ENCODE measurements at places on chromosomes 4 and X.

DNA sequence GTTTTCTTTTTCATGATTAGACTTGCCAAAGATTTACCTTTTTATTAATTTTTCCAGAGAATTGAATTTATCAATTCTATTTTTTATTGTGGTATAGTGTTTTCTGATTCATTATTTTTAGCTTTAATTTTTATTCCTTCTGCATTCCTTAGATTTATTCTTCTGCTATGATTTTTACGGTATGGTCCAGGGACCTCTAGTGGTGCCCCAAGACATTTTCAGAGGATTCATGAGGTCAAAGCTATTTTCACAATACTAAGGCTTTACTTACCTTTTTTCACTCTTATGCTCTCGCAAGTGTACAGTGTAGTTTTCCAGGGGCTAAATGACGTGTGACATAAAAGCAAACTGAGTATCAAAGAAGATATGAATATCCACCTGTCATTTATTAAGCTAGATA, 8.0 kb downstream of the RADX start:
- DNase-seq, result no peak

- DNase-seq, result no peak
Observed at GRCh38 chrX:46165866-46166265, 379.4 kb downstream of the ZNF674 start.

DNA sequence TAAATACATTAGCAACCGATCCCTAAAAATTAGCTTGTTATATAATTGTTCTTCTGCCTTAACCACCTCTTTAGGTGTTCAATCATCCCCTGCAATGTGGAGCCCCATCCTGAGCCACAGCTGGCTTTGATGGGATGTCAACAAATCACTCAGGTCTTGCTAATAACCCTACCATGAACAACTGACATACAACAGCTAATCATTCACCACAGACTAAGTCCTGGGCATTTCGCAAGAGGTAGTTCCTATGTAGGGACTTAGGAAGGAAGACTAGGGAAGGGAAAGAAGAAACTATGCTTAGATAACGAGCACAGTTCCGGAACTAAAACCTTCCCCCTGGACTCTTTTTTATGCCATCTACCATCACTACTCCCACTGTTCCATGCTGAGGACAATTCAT, 63.6 kb upstream of the PTCHD1 start:
- no peak for DNase-seq

GRCh38 chr4:37918653-37919052, 27.8 kb downstream of the TBC1D1 start:
- no peak for DNase-seq

GRCh38 chr4:25301471-25301870, 11.1 kb upstream of the ZCCHC4 start:
- DNase-seq, result no peak

DNA sequence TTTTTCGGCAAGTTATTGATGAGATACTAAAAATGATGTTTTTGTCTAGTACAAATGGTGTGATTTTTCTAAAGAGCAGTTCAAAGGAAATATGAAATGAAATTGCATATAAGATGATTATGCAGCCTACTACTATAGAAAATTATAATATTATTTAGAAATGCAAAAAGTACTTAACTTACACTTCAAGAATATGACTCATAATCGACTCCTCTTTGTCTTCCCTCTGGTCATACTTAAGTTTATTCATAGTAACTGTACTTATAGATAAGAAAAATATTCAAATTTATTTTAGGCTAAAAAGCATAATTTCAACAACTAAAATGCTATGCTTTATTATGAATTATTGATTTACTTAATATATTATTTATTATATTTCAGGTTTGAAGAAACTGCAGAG, 33.2 kb downstream of the CEP44 start:
- no peak for DNase-seq

DNA sequence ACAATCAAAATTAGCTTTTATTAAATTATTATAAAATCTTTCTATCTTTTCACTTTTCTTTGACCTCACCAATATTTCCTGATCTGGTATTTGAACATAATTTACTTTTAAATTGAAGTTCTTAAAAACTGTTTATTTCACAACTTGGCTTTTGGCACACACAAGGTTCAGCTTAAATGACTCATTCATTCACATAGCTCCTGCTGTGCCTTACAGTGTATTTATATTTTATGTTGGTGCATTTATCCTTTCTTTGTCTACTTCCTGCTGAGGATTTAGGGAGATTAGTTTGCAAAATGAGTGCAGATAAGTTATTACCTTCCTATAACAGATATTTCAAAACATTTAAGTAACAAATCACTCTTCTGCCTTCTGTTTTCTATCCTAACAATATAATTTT, 430.6 kb downstream of the DTHD1 start:
- DNase-seq, result no peak

GRCh38 chr4:1979477-1980196, 29.1 kb downstream of the NELFA start:
- no peak for DNase-seq

DNA sequence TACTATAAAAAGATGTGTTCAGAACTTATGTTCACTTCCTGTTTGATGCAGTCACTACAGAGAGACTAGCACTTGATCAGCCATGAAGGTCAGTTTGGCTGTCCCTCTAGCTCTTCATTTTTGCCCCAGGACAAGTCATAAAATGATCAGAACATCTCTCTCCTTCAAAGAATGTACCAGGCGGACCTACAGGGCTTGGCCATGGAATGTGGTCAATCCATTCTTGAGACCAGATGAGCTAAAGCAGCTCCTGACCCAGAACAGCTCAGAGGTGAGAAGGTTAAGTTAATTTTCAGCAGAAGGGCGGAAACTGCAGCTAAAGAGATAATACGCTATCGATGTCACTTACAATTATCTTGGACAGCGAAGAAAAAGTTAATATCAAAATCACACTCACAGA, 49.2 kb upstream of the TAB3 start:
- no peak for DNase-seq
